ENCODE measurements at places on chromosomes 1 and 21. TPM values are rescaled to one million over a fixed set of nuclear protein-coding genes. Genes with fewer than 3 reads are reported as not detected.

The GBP3 gene
- total RNA-seq: 7.3 TPM

The ACTA1 gene
- 0.53 TPM for total RNA-seq

The OR6N1 gene
- not detected for total RNA-seq

The IL24 gene
- not detected for total RNA-seq

The MRAP gene
- total RNA-seq: not detected

The PHLDA3 gene
- 67.7 TPM for total RNA-seq

The DCST1 gene
- total RNA-seq: 3.6 TPM

The ITLN2 gene
- not detected for total RNA-seq

The AMY1A gene
- total RNA-seq: not detected

The NME7 gene
- 8.9 TPM for total RNA-seq

The KIF21B gene
- 1.6 TPM for total RNA-seq

The ARTN gene
- total RNA-seq: 3.6 TPM

The KIF26B gene
- 5.6 TPM for total RNA-seq

The CD1C gene
- total RNA-seq: 3.6 TPM

The PDE4DIP gene
- 101 TPM for total RNA-seq

The OR2T8 gene
- not detected for total RNA-seq

The RNU1-1 gene
- under 0.01 TPM for total RNA-seq

The RNU1-2 gene
- under 0.01 TPM for total RNA-seq

The SYT6 gene
- total RNA-seq: not detected

The ADAMTS1 gene
- total RNA-seq: 19.4 TPM

All from lower leg skin (tissue), 4 donors.